ENCODE measurements at places on chromosomes 6 and 20. TPM values are rescaled to one million over a fixed set of nuclear protein-coding genes. Genes with fewer than 3 reads are reported as not detected.
A peak's percentile ranks its signal among the peaks of the same experiment; 100 is the strongest.

BCKDHB gene
- 17.1 TPM for total RNA-seq

CDS2 gene
- total RNA-seq = 12.3 TPM

PGC gene
- total RNA-seq = not detected

CAP2 gene
- 2.0 TPM for total RNA-seq

DNA sequence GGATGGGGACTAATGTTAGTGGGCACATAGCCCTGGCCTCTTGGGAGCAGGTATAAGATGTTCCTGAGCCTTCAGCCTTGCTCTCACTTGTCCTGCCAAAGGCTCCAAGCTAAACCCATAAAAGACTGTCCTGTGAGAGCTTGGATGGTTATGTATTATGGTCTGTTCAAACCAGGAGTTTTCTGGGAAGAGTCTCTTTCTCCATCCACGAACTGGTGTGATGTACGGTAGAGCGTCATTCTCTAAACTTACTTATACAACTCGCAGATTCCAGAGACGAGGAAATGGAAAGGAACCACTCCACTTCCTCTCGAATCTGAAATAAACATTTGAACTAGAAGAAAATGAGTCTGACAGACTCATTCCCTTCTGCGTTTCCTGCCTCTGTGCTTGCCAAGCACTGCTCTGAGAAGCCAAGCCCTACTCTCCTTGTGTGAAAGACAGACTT lies 5.3 kb downstream of the SOBP start:
- no peak for DNase-seq

DNA sequence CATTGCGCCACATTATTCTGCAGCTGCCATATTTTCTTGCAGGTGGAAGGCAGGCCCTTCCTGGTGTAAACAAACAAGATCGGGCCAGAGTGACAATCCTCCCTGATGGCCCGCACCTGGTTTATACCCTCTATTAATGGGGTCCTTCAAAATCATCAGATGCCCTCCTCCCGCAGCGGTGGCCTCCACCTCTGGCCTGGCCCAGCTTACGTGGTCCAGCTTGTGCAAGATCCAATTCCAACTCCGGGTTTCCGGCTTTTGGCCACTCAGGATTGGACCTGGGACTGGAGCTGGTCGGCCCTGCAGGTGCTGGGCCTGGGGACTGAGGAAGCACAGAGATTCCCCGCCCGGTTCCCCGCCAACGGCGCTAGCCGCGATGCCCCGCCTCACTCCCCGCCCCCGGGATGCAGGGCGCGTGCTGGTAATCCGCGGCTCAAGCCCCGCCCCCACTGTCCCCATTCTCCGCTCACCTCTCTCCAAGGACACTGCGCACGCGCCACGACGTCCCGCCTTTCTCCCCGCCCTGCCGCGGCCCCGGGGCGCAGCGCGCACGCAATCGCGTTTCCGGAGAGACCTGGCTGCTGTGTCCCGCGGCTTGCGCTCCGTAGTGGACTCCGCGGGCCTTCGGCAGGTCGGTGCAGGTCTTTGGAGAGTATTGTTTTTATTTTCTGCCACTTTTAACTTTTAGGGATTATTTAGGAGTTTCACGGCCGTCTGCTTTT lies at the start of gene TMEM14B:
Gene TMEM14B (plus strand): TSS at position 555 of the 722 bp plus-strand sequence. CDS start 1,441 bp downstream, outside the sequence.
- DNase-seq = peak; percentile 99

DNA sequence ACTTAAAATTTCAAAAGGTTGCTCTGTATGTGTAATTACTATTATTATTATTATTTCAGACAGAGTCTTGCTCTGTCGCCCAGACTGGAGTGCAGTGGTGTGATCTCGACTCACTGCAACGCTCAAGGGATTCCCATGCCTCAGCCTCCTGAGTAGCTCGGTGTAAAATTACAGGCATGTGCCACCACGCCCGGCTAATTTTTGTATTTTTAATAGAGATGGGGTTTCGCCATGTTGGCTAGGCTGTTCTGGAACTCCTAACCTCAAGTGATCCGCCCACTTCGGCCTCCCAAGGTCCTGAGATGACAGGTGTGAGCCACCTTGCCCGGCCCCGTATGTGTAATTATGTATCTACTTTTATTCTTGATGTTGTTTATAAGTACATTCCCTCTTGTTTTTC lies 65.3 kb upstream of the ZNF217 start:
- no peak for DNase-seq

GRCh38 chr6:137744877-137745276 lies 122.2 kb upstream of the TNFAIP3 start:
- no peak for DNase-seq

GRCh38 chr6:25995507-25995906 lies 32.9 kb downstream of the TRIM38 start:
- no peak for DNase-seq

- no peak for DNase-seq
Observed at GRCh38 chr6:18545726-18546125, 158.6 kb downstream of the RNF144B start.

DNA sequence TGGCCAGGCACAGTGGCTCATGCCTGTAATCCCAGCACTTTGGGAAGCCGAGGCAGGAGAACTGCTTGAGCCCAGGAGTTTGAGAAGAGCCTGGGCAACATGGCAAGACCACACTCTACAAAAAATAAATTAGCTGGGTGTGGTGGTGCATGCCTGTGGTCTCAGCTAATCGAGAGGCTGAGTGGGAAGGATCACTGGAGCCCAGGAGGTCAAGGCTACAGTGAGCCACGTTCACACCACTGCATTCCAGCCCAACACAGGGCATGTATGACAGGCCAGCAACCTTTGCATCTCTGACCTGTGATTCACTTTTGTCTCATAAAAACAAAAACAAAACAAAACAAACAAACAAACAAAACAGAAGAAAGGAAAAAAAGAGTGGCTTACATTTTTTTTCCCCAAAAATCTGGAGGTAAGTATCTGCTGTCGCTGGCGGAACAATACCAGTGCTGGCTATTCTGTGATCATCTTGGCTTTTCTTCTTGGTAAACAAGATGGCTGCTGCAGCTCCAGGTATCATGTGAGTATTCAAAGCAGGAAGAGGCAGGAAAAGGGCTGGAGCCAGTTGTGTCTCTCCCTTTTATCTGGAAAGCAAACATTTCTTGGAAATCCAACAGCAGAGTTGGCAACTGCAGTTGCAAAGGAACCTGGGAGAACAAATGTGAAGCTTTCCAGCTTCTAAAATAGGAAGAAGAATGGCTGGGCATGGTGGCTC lies 40.4 kb upstream of the ZMYND8 start:
- DNase-seq = no peak

- DNase-seq = no peak
Observed at GRCh38 chr6:151440498-151440897, 11.4 kb downstream of the RMND1 start.

DNA sequence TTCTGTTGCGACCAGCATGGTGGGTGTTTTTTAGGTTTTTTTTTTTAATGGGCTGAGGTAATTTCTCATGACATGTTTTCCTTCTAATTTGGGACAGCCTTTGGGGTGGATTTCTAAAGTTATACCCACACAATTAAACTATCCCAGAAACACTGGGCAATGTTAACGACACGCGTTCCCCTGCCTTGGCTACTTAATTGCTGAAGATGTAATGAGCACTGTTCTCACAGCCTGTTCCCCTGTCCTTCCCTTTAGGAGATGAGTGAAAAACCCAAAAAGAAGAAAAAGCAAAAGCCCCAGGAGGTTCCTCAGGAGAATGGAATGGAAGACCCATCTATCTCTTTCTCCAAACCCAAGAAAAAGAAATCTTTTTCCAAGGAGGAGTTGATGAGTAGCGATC lies 5.2 kb downstream of the NOP56 start:
- no peak for DNase-seq

GRCh38 chr6:27630727-27631608 lies 158.1 kb upstream of the ZNF184 start:
- DNase-seq = no peak

DNA sequence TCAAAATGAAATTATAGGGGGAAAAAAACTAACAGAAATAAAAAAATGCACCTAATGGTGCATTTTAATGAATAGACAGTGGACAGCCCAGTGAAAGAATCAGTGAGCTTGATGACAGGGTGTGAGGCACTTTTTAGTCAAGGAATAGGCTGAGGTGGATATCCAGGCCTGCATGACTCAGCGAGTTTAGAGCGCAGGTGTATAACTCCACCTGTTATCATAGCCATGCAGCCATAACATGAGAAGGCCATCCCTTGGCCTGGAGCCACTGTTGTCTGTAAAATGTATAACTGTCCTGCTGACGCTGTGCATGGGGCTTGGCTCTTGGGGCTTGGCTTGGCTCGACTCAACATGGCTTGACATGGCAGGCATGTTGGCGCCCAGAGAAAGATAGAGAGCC lies 331.5 kb upstream of the NOX3 start:
- DNase-seq = no peak

- no peak for DNase-seq
Observed at GRCh38 chr6:46963626-46964025, 41.9 kb upstream of the ADGRF5 start.

GRCh38 chr6:82264824-82265223 lies 17.3 kb upstream of the IBTK start:
- DNase-seq = no peak

DNA sequence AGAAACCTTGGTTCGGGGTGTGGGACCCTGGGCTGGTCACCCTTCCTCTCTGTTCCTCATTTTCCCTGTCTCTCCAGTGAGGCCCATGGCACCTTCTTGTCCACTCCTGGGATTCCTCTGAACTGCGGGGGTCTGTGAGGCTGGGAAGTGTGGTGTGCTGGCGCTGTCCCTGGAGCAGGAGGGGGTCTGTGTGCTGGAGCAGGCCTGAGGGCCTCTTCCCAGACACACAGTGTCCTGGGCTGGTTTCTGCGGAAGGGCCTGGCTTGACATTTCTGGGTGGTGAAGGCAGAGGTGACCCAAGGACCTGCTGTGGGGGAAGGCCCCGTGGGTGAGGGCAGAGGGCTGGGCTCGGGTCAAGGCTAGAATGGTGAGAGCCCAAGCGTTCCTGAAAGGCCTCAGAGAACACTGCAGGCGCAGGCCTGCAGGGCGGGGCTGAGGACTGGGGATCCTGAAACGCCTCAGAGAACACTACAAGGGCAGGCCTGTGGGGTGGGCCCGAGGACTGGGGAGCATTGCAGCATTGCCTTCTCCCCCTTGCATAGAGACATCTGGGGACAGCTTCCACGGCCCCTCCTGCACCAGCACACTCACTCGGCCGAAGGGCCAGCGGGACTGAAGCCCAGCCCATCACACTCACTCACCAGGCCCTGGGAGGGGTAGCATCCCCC lies 10.6 kb upstream of the BAK1 start:
- DNase-seq = no peak

DNA sequence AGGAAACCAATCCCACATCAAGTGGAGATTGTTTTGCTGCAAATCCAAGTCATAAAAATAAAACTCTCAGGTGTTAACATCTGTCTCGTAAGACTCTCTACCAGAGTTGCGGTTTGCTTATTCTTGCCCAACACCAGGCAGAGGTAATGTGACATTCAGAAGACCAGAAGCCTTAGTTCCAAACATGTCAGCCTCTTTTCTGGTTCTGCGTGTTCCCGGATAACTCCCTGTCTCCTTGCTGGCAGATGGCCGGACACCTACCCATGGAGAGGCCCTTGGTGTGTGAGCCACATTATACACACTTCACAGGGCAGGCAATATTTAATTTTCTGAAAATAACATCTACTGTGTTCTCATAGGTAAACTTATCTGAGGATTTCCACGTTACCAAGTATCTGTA lies 73.4 kb downstream of the GMPR start:
- DNase-seq = no peak

- DNase-seq = no peak
Observed at GRCh38 chr20:20915844-20916243, 190.3 kb downstream of the LINC00237 start.

DNA sequence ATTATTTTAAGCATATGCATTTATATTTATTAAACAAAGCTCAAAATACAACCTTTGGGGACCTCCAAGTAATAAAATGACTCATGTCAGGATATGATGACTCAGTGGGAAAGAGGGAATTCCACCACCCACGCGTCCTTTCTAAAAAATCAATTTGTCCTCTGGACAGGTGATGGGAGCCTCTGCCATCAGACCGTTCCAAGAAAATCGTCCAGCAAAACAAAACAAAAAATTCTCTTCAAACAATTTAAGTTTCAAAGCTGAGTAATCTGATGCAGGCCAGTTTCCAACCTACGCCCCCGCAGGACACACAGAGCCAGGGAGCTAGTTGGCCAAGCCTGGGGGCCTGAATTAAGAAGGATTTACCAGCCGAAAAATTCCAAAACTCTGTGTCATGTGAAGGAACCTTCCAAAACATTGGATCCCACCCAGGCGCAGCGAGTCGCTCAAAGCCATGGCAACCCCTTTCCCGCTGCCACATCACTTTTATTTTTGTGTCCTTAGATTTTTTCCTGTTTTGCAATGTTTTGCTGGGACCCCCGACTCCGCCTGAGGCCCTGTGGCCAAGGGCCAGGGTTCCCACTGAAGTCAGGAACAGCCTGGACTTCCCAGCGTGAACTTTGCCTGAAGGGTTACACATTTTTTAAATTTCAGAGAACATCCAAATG lies 95.3 kb downstream of the NFATC2 start:
- DNase-seq = peak; percentile 76

DNA sequence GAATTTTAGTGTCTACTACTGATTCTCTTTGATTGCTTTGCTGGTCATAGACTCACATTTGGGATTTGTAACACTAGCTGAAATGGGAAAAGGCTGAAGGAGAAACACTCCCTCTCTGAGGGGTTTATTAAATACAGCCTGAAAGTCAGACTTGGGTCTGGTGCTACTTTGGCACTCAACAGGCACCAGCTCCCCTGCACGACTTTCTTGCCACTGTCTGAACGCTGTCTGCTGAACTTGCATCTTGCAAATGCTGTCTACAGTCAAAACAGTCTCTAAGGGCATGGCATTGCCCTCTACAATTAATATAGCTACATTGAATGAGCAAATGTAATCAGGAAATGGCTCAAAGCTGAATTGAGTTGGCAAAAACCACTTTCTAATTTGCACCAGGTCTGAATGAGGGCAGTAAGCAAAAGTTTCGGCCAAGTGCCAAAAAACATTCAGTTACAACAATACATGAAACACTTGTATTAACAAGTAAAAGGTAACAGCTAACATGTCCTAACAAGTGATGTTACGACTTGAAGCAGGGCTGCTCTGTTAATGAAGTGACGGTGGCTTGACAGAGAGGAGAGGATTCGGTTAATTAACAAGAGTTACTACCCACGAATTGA lies 119.5 kb downstream of the FOXC1 start:
- DNase-seq = no peak

- DNase-seq = no peak
Observed at GRCh38 chr6:150195996-150196417, 53.2 kb downstream of the PPP1R14C start.

DNA sequence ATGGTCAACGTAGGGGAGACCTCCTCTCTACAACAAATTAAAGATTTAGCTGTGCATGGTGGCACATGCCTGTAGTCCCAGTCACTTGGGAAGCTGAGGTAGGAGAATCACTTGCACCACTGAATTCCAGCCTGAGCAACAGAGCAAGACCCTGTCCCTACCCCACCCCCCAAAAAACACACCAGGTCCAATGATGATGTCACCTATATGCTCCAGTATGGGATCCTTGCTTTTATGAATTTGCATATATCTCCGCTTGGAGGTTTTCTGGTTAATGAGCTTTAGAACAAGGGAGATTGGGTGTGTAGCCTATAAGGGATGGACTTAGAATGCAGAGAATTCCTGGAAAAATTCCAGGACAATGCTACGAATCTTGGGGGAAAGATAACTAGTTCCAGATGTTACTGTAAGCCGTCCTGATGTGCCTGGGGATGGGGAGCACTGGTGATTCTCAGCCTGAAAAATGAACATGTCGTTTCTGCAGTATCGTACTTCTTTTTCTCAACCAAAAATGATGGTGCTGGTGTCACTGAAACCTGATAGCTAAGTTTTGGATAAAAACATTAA lies 61.1 kb downstream of the ZBTB2 start:
- DNase-seq = peak; percentile 59
